ENCODE measurements at places on chromosomes 12 and 14.
A peak's percentile ranks its signal among the peaks of the same experiment; 100 is the strongest.

DNA sequence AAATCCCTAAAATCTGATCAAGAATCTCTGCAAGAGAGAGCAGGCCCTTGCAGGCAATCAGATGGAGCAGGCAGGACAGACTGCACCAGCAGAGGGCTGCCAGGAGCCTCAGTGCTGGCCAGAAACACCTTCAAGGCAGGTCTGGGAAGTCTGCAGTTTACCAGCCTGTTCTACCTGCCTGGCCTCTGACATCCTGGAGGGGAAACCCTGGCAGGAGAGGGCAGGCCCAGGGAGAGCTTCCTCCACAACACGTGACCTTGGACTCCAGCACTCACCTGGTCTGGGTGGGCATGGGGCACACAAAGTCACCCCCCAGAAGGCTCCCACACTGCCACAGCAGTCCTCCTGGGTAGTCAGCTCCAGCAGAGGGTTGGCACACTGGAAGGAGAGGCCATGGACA lies 56.0 kb downstream of the ISCA2 start:
- DNase-seq, result no peak

DNA sequence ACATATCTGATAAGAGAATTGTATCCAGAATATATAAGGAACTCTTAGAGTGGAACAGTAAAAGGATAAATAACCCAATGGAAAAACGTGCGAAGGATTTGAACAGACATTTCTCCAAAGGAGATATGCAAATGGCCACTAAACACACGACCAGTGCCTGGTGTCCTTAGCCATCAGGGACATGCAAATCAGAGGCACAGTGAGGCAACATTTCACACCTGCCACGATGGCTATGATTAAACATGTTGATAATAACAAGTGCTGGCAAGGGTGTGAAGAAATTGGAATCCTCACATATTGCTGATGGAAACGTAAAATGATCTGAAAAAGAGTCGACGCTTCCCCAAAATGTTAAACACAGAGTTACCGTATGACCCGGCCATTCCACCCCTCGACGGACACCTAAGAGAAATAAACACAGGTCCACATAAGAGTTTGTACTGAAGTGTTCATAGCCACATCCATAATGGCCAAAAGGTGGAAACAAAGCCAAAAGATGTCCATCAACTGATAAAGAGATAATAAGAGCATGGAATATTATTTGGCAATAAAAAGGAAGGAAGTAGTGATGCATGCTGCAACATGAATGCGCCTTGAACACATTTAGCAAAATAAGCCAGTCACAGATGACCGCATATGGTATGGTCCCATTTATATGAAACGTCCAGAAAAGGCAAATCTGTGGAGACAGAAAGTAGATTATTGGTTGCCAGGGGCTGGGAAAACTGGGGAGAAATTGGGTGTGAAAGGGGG lies 6.3 kb upstream of the TMEM121 start:
- no peak for DNase-seq

DNA sequence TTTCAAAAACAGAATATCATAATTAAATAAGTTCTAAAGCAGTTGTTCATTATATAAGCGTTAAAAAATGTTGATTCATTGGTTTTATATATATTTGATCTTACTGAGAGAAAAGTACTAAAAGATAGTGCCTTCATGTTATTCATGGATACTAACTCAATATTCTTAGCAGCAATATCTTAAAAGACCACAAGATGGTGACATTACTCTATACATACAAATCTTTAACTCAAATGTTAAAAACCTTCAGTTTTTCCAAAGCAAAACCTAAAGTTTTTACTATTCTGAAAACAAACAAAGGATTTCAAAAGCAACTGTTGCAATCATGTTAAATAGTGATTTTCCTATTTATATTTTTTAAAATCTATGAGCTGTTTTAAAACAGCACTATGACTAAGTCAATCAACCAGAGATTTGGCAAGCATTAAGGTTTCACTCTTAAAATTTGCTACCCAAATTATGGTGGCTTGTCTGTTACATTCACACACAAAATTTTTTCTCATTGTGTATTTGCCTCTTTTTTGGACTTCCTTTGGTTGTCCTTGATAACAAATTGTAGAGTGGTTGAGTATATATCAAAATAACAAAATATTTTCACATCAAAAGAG lies 50.1 kb upstream of the RERGL start:
- DNase-seq, result peak; percentile 56

GRCh38 chr12:74264692-74265091 lies 272.9 kb upstream of the ATXN7L3B start:
- no peak for DNase-seq

- peak; percentile 14 for DNase-seq
Measured at GRCh38 chr12:83823386-83824045, 1089.1 kb downstream of the SLC6A15 start.

DNA sequence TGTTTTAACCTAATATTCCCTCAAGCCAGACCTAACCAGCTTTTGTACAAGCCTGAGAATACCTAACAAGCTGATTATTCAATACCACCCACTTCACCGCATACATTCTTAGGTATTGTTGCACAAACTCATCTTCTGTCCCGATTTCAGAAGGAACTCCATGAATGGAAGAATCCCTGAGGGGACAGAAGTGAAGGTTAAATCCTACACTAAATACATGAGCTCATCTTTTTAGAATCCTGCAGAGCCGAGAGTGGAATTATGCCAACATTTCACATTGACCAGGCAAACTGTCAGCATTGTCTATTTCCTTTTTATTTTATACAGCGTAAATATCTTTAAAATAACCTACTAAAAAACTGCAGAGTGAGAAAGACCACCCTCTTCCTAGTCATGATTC lies 140.7 kb upstream of the PRICKLE1 start:
- DNase-seq, result no peak

DNA sequence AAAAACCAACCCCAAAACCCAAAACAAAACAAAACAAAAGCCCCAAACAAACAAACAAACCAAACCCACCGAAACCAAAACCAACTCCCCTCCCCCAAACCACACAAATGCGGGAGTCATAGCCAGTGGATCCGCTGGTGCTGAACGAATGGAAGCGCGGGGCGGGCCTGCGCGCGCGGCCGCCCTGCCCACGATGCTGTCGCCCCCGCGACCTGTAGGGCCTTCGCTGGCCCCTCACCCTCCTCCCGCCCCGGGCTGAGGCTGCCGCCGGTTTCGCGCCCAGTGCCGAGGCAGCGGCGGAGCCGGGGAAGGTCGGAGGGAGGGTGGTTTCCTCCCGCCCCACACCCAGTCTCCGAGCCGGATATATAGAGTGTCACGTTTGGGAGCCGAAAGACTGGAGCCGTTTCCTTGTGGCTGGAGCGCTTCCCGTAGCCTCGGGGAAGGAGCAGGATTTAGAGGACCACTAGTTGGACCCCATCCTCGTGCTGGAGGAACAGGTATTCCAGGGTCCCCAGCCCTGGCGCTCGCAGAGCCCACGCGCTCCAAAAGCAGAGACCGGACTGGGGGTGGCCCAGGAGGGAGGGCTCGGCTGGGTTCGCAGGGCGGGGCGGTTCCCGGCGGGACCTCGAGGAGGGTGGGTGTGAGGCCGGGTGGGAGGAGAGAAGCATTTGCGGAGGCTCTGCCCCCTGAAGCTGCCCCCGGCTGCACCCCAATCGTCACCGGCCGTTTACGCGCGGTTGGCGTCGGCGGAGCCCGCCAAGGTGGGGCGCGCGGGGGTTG lies at the start of gene FAR2:
Gene FAR2, plus strand, starts transcription at position 368 of the 780 bp plus-strand sequence. CDS start 121,172 bp downstream, outside the sequence.
- DNase-seq, result peak; percentile 69

DNA sequence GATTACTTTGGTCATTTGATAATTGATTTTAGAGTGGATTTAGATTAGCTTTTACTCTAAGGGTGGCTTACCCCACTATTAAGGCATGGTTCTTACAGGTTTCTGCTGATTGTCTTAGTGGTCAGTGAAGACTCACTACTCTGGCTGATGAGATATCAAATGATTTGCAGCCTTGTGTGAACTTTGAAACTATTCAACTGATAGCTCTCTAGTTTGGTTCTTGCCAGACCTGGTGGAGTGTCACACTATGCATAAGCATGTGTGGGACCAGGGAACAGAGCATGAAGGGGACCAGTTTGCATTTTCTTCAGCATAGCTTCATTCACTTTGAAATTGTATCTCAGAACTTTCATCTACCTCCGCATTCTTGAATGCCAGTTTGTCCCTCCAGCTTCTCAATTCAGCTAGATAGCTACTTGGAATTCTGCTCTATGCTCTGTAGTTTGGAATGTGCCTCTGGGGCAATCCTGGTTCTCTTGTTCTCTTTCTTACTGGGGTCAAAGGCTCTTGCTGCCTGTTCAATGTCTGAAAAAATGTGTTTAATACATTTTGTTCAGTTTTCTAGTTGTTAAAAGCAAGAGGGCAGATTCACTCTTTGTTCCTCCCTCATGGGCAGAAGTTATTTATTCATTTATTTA lies 12.7 kb downstream of the SCYL2 start:
- no peak for DNase-seq

- no peak for DNase-seq
Measured at GRCh38 chr12:39499296-39499695, 56.4 kb upstream of the KIF21A start.

- no peak for DNase-seq
Measured at GRCh38 chr12:66279123-66279712, 23.1 kb upstream of the HELB start.

Data from NCI-H1105 treated with DMSO at 0.1 percent for 48 hours (cell line).